Right atrium auricular region (tissue), 2 donors: ENCODE measurements at places on chromosomes 1 and 21.

DNA sequence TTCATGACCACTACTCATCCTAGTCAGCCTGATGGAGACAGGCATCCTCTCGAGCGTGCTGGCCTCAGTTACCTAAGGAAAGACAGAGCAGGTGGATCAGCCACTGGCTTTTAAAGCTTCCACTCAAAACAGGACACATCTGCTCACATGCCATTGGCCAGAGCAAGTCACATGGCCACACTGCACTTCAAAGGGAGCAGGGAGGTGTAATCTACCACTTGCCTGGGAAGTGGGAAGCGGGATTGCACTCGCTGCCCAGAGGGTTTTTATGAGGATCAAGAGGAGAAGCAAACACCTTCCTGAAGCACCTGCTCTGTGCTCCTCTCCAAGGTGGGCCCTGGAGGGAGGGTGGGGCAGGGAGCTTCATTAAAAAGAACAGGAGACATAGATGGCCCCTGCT is 108.0 kb downstream of the TAS1R2 start:
- no peak for DNase-seq

DNA sequence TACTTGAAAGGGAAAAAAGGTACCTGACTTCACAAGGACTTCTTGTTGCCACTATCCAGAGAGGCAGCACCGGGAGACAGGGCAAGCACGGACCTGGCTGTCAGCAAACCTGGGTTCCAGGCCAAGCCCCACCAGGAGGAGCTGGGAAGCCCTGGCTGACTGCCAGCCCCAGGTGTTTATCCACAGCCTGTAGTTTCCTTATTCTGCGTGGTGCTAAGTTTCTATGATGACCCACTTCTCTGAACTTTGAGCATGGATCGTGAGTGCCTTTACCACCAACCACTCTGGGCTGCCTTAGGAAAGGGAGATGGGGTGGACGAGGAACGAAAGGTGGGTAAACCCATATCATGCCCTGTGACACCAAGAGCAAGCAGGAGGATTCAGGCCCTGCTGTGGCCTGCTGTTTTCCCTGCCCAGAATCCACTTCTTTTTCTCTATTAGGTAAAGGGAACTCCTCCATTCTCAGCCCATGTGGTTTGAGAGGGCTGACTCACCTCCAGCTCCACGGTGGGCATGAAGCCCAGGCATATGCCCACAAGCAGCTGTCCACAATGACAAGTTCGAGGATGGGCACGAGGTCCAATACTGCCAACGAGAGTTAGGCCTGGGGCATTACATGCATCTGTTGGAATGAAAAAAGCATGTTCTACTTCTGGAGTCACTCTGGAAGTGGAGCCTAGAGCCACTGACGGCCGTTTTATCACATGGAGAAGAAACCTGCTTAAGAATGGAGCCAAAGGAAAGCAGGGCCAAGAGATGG is 20.3 kb downstream of the TSPAN2 start:
- DNase-seq, result no peak

GRCh38 chr1:175493321-175494010 is 249.9 kb downstream of the TNR start:
- no peak for DNase-seq

GRCh38 chr21:39014747-39015146 is 168.5 kb downstream of the PSMG1 start:
- no peak for DNase-seq

DNA sequence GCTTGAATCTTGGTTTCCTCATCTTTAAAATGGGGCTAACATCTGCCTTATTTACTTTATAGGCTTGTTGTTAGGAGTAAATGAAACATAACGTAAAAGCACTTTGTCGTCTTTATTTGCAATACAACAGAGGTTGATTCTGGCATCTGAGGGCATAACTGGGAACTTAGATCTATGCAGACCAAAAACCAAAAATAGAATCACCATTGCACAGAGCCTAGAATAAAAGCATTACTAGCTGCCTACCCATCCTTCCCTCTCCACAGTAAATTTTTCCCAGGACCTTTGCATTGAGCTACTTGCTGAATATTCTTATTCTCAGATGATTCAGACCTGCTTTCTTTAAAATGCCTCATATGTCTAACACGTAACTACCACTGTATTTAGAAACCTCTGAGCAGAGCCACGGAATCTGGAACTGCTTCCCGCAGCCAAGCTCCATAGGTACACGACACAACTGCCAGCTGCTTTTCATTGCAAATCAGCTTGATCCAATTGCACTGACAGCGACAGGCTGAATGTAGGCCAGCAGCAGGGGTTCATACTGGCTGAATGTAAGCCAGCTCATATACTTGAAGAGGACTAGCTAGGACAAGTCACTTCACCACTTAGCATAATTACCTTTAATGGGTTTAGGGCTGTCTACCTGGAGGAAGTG is 33.2 kb upstream of the SERBP1 start:
- no peak for DNase-seq

DNA sequence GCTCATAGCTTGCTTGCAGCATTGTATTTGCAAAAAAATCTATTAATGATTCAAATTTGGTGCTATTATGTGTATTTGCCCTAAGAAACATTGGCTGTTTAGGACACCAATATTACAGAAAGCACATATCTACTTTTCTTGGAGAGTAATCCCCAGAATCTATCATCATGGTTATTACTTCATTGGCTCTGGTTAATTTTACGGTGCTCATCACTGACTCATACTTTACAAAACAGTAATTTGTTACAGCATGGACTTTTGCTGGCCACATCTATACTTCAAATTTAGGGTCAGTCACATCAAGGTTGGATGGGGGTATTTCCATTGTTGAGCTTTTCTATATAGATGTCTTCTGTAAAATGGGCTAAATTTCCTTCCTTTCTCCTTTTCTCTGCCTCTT is 45.7 kb downstream of the SH3GLB1 start:
- DNase-seq, result no peak

DNA sequence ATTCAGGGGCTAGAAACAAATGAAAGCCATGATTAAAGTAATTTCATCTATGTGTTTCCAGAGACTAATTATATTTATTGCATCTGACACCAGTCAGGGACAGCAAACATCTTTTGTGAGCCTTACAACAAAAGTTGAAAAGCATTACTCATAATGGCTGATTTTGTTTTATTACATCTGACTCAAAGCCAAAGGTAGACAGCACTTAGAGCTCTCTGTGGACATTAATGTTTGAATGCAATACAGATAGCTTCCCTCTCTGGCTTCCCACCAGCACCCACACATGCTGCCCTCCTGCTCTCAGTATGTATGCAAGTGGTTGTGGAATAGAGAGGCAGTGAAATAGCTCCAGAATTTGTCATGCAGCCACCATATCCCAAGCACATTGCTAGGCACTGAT is 198.7 kb downstream of the SETD4 start:
- DNase-seq, result no peak
